ENCODE measurements at places on chromosomes 1 and 21. TPM values are rescaled to one million over a fixed set of nuclear protein-coding genes. Genes with fewer than 3 reads are reported as not detected.

The ZBTB8A gene
- 2.2 TPM for total RNA-seq

- DNase-seq: no peak
Measured at GRCh38 chr21:36806103-36806502, 107.2 kb downstream of the SIM2 start.

DNA sequence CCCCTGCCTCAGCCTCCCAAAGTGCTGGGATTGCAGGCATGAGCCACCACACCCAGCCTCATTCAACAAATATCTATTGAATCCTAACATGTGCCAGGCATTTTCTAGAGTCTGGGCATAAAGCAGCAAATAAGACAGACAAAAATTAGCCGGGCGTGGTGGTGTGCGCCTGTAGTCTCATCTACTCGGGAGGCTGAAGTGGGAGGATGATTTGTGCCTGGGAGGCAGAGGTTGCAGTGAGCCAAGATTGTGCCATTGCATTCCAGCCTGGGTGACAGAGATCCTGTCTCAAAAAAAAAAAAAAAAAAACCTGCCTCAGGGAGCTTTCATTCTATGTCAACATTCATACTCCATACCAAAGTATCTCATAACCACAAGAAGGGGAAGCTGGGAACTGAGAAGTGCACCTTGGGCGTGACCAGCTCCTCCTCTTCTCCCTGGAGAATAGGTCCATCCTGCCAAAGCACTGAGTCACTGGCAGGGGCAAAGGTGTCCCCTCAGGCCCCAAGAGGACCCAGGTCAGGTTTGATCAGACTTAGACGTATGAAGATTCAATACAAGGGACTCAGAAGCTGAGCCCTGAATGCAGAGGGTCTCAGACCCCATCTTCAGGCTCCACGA lies 36.8 kb upstream of the PPP1R15B start:
- no peak for DNase-seq

- DNase-seq: no peak
Measured at GRCh38 chr1:211781260-211781659, 49.3 kb downstream of the LPGAT1 start.

GRCh38 chr21:29342363-29342957 lies 43.7 kb downstream of the BACH1 start:
- peak; percentile 35 for DNase-seq

- no peak for DNase-seq
Measured at GRCh38 chr1:230149751-230150584, 82.9 kb downstream of the GALNT2 start.

- DNase-seq: no peak
Measured at GRCh38 chr1:62833529-62833928, 49.6 kb downstream of the ATG4C start.

DNA sequence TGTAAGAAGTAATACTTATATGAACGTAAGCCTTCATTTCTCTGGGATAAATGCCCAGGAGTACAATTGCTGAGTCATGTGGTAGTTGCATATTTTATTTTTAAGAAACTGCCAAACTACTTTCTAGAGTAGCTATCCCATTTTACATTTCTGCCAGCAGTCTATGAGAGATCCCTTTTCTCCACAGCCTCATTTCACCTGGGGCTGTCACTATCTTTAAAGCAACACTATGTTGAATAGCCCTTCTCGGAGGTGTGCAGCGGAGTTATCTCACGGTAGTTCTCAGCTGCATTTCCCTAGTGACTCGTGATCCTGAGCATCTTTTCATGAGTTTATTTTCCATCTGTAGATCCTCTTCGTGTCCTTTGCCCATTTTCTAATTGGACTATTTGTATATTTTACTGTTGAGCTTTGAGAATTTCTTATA lies 93.4 kb downstream of the ADARB1 start:
- DNase-seq: no peak

All from ascending aorta (tissue), 2 donors.